ENCODE measurements at places on chromosomes 2 and 18.

DNA sequence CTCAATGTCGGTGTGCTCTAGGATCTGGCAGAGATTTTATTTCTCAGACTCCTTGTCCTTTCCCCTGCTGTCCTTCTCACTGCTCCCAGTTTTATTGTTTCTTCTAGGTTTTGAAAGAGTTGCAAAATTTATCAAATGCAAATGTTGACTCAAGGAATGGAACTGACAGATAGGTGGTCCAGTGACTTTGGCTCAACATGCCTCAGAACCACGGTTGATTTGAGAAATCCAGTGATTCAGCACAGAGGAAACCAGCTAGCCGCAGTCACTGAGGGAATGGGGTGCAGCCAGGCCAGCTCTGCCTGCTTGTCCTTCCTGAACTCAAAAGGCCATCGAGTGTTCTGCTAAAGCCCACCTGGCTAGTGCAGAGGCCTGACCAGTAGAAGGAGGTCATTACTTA, 125.7 kb upstream of the LYPD6 start:
- DNase-seq, result no peak

DNA sequence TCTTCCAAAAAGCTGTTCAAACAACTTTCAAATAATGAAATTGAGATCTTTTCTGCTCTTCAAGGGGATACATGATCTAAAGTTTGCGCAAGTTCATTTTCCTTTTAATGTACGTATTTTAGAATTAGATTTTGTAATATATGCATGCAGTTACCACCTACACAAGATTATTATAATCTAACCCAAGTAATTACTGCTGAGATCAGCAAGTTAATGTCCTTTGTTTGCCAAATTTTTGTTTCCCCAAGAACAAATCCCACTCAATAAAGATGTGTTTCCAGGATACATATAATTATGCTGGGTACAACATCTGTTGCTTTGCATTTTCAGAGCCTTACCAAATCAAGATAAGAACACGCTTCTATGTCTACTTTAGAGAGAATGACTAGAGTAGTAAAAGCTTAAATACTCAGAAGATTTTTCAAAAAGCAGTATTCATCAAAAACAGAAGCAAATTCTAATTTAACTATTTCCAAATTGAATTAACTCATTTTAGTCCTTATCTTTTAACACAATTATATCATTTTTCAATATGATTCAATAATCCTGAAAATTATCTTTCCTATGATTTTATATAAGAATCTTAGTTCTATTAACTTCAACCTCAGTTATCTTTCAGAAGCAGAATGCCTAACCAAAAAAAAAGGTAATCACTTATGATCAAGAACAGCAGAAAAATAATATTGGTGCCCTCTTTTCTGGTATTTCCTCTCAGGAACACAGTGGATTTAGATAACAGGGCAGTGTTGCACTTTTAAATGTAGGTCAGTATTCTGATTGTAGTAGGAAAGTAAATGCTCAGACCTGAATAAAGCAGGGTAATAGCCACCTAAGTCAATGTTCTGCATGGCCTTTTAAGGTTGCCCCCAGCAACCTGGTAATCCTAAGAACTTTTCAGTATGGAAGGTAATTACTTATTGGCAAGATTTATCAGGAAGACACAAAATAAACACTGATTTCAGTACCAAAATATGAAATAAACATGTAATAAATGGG, 28.0 kb downstream of the CERKL start:
- DNase-seq, result no peak

DNA sequence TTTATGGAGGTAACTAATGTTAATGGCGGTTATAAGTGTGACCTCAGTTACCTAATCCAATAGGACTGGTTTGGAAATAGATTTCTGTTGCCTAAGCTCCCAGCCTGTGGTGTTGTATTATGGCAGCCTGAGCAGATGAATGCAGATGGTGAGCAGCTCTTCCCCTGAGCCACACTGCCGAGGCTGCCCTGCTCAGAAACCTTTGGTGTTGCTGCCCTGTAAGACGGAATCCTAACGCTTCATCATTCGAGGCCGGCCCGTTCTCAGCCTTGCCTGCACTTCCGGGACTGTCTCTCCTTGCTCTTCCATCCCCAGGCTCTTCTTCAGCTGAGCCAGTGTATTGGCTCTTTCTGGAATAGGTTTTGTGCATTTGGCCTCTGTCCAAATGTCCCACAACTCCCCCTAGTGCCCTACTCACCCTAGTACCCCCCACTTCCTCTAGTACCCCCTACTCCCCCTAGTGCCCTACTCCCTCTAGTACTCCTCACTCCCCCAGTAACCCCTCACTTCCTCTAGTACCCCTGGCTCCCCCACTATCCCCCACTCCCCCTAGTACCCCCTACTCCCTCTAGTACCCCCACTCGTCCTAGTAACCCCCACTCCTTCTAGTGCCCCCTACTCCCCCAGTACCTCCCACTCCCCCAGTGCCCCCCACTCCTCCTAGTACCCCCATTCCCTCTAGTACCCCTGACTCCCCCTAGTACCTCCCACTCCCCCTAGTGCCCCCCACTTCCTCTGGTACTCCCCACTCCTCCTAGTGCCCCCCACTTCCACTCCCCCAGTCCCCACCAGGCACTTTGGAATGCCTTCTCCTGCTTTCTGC, 106.0 kb upstream of the TAF1B start:
- DNase-seq, result no peak

DNA sequence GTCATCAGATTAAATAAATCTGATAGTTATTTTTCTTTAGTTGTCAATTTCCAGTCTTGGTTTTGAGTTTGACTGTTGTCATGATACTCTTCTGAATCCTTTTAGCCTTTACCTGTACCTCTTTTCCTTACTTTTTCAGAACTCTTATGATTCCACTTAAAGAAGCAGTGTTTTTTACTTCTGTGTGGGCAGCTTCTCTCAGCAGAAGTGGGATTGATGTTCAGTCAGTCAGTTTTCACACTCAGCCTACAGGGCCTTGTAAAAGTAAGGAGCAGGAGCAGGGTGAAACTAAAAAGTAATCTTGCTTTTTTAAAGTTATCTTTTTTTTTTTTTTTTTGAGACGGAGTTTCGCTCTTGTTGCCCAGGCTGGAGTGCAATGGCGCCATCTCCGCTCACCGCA, 75.1 kb downstream of the HAUS1 start:
- DNase-seq, result no peak

GRCh38 chr2:163471947-163472346, 263.9 kb downstream of the FIGN start:
- no peak for DNase-seq

DNA sequence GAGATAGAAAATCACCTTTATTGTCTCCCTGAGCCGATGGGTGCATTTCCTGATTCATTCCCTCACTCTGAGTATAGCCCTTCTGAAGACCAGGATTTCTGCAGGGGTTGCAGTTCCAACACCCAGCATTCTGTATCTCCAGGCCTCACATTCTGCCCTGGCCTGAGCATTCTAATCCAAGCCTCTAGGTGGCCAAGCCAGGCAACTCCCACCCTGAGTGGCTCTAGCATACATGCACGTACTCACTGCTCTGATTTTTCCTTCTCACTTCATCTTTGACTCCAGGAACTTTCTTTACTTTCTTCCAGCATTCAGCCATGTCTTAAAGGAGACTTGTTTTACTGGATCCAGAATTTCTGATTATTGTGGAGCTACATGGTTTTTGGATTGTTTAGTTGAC, 100.7 kb upstream of the STK39 start:
- DNase-seq, result no peak

DNA sequence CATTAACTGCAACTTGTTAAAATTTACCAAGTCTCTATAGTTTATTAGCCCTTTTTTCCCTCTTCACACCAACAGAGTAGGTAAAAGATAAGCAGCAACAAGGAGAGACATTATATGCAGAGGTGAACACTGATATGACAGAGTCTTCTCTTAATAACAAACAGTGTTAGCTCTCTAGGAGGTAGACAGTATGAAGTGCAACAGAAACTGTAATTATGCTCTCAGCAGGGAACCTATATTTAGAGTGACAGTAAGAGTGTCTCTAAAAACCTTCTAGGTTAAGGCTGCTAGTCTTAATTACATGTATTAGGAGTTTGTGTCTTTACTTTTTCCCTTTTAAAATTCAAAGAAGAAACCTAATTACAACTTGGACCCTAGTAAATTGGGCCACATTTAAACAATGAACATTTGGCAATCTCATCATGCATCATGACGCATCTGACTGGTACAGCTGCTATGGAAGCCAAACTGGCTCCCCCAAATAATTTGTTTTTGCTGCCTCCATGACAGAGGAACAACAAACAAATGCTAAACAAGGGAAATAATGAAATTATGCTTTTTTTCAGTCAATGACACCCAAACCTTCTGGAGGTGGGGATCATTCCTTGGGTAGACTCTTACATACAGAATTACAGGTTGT, 69.9 kb upstream of the MMADHC start:
- no peak for DNase-seq

DNA sequence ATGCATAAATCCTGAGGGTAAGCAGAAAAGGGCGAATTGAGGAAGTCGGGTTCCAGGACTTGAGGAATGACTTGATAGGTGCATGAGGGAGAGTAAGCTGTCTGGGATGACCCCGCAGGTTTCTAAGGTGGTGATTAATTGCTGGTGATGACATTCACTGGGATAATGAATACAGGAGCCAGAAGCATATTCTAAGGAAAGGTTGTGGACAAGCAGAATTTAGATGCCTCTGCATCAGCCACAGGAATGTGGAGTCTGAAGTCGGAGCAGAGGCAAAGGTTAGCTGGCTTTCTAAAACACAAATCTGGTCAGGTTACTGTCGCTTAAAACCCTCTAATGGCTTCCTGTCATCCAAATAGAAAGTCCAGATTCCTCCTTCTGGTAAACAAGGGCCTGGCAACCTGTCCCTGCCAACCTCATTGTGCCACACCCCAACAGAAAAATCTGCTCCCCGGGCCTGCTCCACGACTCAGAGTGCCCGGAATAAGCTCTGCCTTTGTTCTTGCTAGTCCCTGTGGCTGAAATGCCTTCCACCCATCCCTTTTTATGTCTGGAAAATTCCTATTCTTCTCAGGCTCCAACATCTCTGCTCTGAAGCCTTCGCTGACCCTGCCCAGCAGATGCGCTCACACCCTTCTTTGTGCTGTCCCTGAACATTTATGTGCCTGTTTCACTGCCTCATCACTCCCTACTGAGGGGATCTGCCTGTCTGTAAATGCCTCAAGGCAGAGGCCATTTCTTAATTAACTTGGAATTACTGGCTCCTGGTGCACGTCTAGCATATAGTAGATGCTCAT, 11.3 kb upstream of the TMEM214 start:
- no peak for DNase-seq

GRCh38 chr18:55466789-55467188, 121.2 kb downstream of the TCF4 start:
- DNase-seq, result no peak

DNA sequence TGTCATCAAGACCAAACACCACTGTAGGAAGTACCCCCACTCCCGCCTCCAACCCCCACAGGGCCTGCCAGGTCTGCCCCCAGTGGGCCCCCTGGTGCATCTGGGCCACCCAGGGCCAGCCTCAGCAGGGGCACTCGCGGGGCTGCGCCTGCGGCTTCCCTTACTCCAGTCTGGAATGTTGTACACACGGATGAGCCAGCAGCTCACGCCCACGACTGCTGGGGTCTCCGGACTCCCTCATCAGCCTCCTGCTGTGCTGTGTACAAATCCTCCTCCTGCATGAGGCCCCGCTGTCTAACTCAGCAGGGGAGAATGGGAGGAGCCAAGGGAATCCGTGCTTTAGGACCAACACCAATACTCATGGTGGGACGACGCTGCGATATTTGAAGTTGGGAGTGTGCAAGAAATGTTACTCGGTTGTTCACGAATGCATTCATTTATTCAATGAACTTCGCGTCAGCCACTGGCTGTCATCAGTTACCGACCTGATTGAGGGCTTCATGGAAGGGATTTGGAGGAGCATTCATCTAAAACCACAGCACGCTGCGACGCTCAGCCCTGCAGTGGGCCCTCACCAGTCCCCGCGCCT, 654 bp upstream of the ASB1 start:
- no peak for DNase-seq

DNA sequence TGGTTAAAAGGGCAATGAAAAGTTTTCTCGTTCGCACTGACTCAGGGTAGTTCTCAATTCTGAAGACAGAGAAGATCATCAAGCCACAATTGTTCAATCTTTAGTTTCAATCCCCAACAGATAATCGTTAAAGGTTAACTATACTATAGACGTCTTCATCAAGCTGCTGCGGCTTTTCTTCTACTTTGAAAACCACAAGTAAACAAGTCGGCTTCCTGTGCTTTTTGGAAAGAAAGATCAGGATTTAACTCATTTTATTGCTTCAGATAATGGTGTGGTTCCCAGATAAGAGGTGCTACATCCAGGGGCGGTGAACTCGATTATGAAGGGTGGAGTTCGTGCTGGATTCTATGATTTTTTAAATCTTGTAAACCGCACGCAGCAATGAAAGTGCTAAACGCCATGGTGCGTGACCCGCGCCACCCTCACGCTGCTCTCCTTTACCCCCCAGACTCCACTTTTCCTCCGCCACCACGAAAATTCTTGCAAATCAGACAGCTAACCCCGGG, 545 bp upstream of the CDCA7 start:
- no peak for DNase-seq

DNA sequence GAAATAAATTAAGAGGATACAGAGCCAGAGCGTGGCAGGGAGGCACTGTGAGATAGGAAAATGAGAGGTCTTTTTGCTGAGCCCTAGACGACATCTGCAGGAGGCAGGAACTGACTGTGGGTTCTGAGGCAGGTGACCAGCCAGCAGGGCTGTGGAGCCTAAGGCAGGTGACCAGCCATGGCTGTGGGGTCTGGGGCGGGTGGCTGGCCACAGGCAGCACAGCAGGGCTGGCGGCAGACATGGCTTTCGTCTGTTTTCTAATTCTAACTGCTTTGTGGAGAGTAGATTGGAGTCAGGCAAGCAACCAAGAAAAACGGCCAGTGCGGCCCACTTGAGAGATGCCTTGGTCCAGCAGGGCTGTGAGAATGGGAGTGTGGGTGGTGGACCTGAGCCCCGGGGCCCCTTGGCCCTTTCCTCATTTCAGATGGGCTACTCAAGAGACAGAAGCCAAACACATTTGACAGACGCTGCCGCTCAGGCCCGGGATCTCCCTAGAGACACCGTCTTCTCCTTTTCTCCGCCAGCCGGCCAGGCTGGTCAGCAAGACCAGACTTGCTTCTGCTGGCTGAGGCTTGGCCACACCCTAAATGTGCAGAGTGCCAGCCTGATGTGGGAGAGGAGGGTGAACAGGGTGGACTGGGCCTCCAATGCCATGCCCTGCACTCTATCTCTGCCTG, 19.7 kb upstream of the GNAL start:
- no peak for DNase-seq

DNA sequence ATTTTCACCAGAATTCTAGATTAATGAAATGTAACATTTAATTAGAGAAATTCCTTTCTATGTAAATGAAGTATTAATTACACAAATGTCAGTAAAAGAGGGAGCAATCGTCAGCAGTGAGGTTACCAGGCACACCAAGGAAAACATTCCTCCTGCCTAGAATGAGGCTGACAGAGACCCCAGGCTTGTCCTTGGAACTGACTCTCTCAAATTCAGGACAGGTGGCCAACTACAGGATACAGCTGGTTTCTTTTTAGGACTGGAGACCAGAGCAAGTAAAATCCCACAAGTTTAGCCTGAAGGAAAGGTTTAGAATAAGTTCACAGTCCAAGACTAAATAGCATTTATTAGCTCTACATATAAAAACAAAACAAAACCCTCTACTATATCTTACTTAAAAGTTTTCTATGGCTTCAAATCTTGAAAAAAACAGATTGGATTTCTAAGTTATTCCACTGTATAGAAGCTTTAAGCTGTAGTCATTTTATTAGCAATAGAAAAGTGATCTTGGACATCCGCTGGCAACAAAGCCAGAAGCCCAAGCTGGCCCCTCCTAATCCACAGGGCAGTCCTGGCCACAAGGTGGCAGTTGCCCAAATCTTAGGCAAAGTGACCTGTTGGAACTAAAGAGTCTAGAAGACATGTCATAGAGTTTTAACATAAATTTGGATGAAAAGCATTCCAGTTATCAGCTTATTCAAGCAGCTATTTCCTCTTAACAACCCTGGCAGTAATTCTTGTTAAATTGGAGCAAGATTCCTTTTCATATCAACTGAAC, 81.0 kb downstream of the SP3 start:
- DNase-seq, result no peak
